Stimulated activated CD8-positive, alpha-beta memory T cell treated with anti-CD3 and anti-CD28 coated beads, Interleukin-7, amount 100 ng/mL, for 4 hours (primary cell): ENCODE measurements at places on chromosomes 3 and 15.

DNA sequence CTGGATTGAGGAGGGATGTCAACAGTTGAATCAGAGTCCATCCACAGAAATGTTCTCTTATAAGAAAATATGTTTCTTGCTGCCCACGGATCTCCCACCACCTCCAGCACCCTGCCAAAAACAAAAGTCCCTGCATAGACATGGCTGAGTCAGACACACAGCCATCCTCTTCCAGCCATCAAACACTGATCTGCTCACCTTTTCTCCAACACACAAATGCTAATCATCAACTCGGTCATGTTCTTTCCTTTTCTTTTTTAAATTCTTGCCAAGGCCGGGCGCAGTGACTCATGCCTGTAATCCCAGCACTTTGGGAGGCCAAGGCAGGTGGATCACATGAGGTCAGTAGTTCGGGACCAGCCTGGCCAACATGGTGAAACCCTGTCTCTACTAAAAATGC lies 110.7 kb upstream of the IL12A start:
- no peak for DNase-seq

DNA sequence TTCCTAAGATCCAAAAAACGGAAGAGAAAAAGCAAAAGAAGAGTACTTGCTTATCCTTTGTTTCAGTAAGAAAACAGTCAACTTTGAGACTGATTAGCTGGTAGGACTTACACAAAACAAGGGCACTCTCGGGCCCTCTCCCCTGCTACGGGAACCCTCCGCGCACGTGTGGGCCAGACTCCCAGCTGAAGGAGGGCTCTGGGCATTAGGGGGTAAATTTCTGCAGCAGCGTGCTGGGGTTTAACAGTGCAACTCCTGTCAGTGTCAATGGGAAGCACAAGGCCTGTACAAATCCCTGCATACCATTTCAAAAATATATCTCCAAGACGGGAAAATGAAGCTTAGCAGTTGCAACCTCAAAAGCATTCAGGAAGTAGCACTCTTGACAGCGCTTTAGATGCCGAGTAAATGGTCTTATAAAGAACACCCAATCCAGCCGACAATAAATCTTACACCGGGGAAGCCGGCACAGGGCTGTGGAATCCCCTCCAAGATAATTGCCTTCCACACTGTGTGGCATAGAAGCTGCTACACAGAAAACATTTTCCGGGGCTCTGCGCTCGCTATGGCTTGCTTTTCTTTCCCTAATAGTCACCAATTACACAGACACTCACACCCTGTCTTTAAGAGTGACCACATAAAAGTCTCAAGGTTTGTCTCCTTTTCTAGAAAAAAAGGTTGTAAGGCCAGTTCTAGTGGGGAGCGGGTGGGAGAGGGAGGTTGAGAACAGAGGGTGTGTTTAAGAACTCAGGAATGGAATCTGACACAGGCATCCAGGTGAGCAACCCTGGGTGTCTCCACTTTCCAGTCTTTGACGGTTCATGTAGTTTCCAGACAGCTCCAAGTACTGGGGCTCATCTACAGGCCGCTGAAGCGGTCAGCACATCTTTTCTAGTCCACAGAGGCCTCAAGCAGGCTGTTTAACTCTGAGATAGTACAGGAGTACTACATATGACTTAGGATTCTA lies 512.7 kb downstream of the FOXP1 start:
- DNase-seq: no peak

GRCh38 chr3:48709051-48709461 lies 8.0 kb downstream of the IP6K2 start:
- no peak for DNase-seq

DNA sequence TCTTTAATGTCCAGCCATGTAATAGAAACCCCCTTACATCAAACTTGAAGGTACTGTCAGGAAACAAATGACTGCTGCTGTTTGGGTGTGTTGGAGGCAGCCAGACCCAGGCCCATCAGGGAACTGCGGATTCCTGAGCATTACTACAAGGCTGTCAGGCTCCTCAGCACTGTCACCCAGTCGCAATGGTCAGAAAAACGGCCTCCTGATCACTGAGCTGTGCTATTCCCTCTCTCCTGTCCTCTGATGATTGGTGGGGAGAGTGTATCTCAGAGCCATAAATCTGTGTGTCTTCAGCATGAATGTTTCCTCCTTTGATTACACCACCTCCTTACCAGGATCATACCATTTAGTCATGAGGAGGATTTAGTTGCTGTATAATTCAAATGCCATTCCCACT lies 135.2 kb upstream of the GADL1 start:
- no peak for DNase-seq

DNA sequence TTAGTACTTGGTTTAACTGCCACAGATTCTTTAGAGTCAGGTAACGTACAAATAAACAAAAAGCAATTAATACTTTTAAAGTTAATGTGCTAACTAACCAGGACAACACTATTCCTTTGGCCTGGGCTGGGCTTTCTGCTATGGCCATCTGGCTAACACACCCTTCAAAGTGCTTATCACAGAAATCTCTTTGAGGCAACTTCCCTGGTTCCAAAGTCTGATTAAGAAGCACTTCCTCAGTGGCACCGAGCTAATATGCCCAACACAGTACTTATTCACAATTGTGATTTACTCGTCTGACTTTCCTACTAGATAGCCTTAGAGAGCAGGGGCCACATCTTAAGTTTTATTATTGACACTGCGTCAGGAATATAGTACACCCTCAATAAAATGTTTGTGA lies 191.4 kb downstream of the MEIS2 start:
- no peak for DNase-seq

DNA sequence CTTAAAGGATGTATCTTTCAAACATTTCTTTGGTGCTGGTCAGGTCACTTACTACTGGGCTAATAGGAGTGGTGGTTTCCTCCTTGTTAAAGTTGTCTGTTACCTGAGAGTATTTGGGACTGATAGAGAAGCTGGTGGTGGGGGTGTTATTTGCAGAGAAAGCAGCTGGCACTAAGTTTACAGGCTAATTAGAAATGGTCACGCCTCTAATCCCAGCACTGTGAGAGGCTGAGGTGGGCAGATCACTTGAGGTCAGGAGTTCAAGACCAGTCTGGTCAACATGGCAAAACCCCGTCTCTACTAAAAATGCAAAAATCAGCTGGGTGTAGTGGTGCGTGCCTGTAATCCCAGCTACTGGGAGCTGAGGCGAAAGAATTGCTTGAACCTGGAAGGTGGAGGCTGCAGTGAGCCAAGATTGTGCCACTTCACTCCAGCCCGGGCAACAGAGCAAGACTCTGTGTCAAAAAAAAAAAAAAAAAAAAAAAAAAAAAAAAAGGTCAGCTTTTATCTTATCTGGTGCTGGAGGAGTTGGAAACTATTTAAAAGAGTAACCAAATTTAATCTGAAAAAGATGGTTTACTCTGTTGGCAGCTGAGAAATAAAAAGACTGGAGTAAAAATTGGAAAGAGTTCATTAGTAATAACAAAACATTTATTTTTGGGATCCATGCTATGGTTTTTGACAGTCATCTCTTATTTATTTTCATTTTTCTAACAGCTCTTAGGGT lies 332.6 kb downstream of the PTPRG start:
- DNase-seq: no peak

- no peak for DNase-seq
Observed at GRCh38 chr3:9184461-9184835, 65.0 kb downstream of the SRGAP3 start.

- no peak for DNase-seq
Observed at GRCh38 chr15:32873284-32874114, 155.7 kb downstream of the GREM1 start.

- no peak for DNase-seq
Observed at GRCh38 chr3:169112153-169112892, 551.2 kb downstream of the MECOM start.
